ENCODE measurements at places on chromosomes 16 and 17. TPM values are rescaled to one million over a fixed set of nuclear protein-coding genes. Genes with fewer than 3 reads are reported as not detected.

The AANAT gene
- total RNA-seq = not detected

The KIF2B gene
- total RNA-seq = not detected

The SLC4A1 gene
- total RNA-seq = 9.2 TPM

The CNTNAP4 gene
- 79.4 TPM for total RNA-seq

The CA4 gene
- 1.8 TPM for total RNA-seq

The AURKB gene
- total RNA-seq = 6.9 TPM

The ODAD4 gene
- 6.5 TPM for total RNA-seq

The ESRP2 gene
- total RNA-seq = 0.92 TPM

The G6PC1 gene
- under 0.01 TPM for total RNA-seq

The TBC1D3H gene
- total RNA-seq = not detected

The MT1M gene
- total RNA-seq = 1.4 TPM

The NPW gene
- total RNA-seq = not detected

Measured in diencephalon (tissue), 1 donor.